ENCODE measurements at places on chromosomes 5 and 9. TPM values are rescaled to one million over a fixed set of nuclear protein-coding genes. Genes with fewer than 3 reads are reported as not detected.

The SLC25A2 gene
- 0.98 TPM for total RNA-seq

DNA sequence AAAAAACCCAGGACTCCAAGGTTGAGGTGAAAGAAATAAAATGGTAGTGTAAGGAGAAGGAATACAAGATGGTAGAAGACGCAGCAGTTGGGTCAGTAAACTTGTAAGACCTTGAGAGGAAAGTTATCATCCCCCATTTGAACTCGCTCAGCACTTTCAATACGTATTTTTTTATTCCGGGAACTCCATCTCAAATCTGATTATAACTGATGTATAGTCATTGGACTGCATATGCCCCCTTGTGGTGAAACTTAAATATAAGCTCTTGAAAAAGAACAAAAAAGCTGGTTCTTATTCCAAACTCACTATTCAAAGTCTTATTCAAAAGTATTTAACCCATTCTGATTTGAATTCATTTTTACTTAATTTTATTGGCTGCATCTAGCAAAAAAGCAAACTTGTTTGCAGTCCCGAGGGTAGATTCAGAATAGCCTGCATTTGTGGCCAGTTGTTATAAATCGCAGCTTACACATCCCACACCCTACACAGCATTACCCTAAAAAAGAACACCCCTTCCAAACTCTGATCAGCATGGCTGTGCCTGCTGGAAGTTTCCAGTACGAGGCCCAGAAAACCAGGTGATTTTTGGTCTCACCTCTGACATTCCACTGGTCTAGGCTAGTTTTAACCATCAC, 118.0 kb downstream of the ESM1 start:
- no peak for DNase-seq

GRCh38 chr5:40378396-40379177, 301.1 kb upstream of the PTGER4 start:
- DNase-seq: no peak

DNA sequence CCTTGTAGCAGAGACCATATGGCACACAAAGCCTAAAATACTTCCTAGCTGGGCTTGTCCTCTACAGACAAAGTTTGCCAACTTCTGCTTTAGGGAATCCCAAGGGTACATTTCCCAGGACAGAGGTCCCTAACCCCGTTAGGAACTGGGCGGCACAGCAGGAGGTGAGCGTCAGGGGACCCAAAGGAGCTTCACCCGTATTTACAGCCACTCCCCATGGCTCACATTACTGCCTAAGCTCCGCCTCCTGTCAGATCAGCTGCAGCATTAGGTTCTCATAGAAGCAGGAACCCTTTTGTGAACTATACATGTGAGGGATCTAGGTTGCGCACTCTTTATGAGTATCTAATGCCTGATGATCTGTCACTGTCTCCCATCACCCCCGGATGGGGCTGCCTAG, 88.5 kb upstream of the TRPM3 start:
- DNase-seq: no peak

GRCh38 chr9:122406070-122406890, 35.5 kb downstream of the PTGS1 start:
- DNase-seq: no peak

The CARTPT gene
- not detected for total RNA-seq

The NKD2 gene
- 16.7 TPM for total RNA-seq

GRCh38 chr5:116084287-116084691, 536 bp upstream of the COMMD10 start:
- DNase-seq: no peak

GRCh38 chr5:43309637-43310036, 3.6 kb downstream of the HMGCS1 start:
- no peak for DNase-seq

The PCDHA9 gene
- total RNA-seq: 0.16 TPM

- DNase-seq: no peak
Measured at GRCh38 chr5:159965031-159965837, 43.7 kb upstream of the TTC1 start.

GRCh38 chr5:117204926-117205869, 630.6 kb upstream of the SEMA6A start:
- DNase-seq: no peak

DNA sequence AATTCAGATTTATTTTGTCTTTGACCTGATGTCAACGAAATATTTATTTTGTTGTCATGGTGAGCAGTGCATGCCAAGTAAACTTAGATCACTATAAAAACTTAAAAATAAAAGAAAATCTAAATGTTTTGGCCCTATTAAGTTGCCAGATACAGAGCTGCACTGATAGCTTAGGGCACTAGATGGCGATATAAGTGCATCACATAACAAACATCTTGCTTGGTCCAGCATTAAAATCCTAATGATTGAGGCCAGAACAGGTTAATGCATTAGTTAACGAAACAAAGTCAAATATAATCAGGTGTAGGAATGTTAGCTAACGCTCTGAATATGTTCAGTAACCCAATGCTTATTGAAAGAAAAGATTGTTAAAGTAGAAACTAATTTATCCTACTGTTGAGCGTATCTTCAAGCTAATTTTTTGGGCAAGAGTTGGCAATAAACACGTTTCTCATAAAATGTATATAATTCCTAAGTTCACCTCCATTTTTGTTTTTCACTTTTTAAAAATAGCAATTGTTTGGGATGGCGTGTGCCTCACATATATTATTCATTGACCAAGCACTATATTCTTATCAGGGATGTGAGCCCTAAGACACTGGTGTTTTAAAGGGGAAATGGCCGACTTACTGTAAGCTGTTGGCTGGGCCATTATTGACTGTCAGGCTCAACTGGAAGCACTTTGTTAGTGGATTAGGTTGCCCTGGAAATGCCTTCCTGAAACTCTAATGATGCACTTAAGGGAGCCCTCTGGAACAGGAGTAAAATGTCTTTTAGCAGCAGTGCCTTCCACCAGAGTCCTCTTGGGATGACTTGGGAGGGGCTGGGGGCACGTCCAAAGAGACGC, 33.3 kb downstream of the KCTD16 start:
- DNase-seq: no peak

DNA sequence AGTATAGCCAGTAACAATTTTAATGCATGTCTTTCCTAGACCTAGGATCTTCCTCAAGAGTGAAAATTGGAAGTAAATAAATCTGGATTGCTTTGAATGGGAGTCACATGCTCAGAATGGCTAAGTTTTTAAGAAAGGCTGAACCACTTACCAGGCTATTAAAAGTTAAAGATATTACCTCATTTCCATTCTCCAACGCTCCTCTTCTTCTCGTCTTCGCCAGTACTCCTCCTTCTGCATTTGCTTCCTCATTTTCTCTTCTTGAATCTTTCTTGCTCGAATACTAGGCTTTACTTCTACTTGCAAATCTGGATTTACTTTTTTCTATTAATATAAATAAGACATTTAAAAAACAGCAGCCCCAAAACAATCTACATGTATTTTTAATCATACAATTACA, 49.6 kb downstream of the ZFR start:
- DNase-seq: no peak

The ARHGEF39 gene
- total RNA-seq: 0.59 TPM

GRCh38 chr5:535846-536698, 11.8 kb upstream of the SLC9A3 start:
- no peak for DNase-seq

DNA sequence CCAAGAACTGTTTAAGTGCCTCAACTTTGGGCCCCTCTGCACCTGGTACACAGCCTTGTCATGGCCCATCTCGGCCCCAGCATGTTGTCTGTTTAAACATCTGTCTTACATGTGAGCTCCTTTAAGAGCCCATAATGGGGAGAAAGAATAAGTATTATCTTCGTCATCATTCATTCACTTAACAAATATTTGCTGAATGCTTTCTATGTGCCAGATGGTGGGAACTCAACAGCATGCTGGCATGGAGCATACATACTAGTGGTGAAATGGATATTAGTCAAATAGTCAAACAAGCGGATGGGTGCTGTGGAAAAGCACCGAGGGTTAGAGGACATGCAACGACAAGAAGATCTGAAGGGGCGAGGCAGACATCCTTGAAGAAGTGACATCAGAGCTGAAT, 54.5 kb downstream of the GABBR2 start:
- no peak for DNase-seq

DNA sequence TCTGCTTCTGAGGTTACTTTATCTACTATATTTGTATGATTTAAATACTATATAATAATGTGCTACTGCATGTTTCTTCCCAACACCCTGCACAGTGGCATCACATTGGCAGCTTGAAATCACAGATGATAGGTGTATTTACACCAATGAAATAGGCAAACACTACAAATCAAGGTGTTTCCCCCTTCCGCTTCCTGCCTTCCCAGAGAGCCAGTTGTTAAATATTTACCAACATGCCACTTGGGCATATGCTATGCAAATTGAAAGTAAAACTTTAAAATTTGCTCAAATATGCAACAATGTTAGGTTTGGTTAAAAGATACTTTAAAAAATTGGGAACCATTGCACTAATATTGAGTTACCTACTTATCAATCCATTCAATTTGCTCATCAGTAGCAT, 58.2 kb upstream of the SMARCA2 start:
- no peak for DNase-seq

- DNase-seq: no peak
Measured at GRCh38 chr5:78727786-78728761, 79.5 kb upstream of the LHFPL2 start.

- DNase-seq: no peak
Measured at GRCh38 chr5:139340051-139340450, 1.6 kb upstream of the PAIP2 start.

- DNase-seq: no peak
Measured at GRCh38 chr5:68409259-68409658, 193.7 kb downstream of the PIK3R1 start.

DNA sequence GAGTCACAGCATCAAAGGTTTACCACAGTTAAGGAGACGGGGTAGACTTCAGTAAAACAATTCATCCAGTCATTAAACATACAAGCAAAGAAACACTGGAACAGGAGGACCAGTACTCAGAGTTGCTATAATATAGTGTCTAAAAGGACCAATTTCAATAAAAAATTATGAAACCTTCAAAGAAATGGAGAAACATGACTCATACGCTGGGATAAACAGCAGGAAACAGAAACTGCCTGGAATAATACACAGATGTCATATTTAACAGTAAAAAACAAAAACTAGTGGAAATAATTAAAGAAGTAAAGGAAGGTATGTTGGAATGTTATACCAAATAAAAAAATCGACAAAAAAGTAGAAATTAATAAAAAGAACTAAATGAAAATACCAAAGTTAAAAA, 1075.9 kb downstream of the NR2F1-AS1 start:
- no peak for DNase-seq

The CATSPER3 gene
- total RNA-seq: 0.32 TPM
